ENCODE measurements at places on chromosomes 1 and 21. TPM values are rescaled to one million over a fixed set of nuclear protein-coding genes. Genes with fewer than 3 reads are reported as not detected.

Gene CELA3B
- not detected for total RNA-seq

Gene SIKE1
- total RNA-seq: 56.6 TPM

Gene OR2L8
- not detected for total RNA-seq

Gene OLFML3
- 0.12 TPM for total RNA-seq

Gene OPRD1
- total RNA-seq: not detected

Gene DMBX1
- total RNA-seq: not detected

Gene KCNJ9
- total RNA-seq: not detected

Gene KRTAP19-1
- total RNA-seq: not detected

Gene NES
- total RNA-seq: 70.2 TPM

Gene SERINC2
- 45.8 TPM for total RNA-seq

Gene TINAGL1
- total RNA-seq: 215 TPM

Gene GCSAML
- not detected for total RNA-seq

Gene HES4
- total RNA-seq: 141 TPM

Gene AADACL3
- not detected for total RNA-seq

Gene PRAMEF4
- not detected for total RNA-seq

Gene KAZN
- 5.7 TPM for total RNA-seq

Gene AMPD1
- not detected for total RNA-seq

Gene AGO1
- total RNA-seq: 14.3 TPM

Gene CDC20
- total RNA-seq: 308 TPM

Gene B3GALT5
- total RNA-seq: 7.8 TPM

Gene CD164L2
- not detected for total RNA-seq

Gene NUDT4B
- total RNA-seq: 30.9 TPM

Gene ARTN
- 14.1 TPM for total RNA-seq

Gene TRAF3IP3
- total RNA-seq: not detected

Gene DCST1
- total RNA-seq: not detected

Gene MAP3K6
- total RNA-seq: 15.5 TPM

Gene NR1I3
- total RNA-seq: not detected

Gene LCE3E
- not detected for total RNA-seq

Gene TXLNA
- 32.9 TPM for total RNA-seq

Gene IPP
- total RNA-seq: 7.5 TPM

Gene CXADR
- total RNA-seq: 22.1 TPM

Gene LORICRIN
- total RNA-seq: not detected

Gene SH3BP5L
- 23.5 TPM for total RNA-seq

Gene B3GALT2
- total RNA-seq: not detected

Measured in epithelial cell of proximal tubule (primary cell).